ENCODE measurements at places on chromosomes 4 and X. TPM values are rescaled to one million over a fixed set of nuclear protein-coding genes. Genes with fewer than 3 reads are reported as not detected.

GRCh38 chr4:6104541-6105130 is 86.4 kb upstream of the C4orf50 start:
- no peak for DNase-seq

GRCh38 chr4:186885289-186885688 is 161.6 kb upstream of the FAT1 start:
- peak; percentile 42 for DNase-seq

IL2 gene
- not detected for polyA plus RNA-seq

INPP4B gene
- 7.9 TPM for polyA plus RNA-seq

GRCh38 chrX:13754765-13755164 is 20.2 kb downstream of the OFD1 start:
- DNase-seq, result no peak

GRCh38 chr4:18318682-18319388 is 297.3 kb upstream of the LCORL start:
- no peak for DNase-seq

DNA sequence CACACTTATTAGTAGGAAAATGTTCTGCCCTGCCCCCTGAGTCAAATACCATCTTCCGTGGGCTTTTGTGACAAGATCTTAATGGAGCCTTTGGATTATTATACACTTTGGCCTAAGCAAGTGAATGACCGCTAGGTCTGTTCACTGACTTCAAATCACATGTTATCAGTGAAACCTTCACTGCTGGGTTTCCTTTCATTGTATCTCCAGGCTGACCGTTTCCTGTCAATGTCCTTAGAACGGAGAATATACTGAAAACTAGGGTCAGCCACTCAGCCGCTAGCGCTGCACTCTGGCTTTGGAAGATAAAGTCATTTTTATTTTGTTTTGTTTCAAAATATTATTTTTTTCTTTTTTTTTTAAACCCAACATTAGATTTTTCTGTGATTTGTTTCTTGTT is 107.0 kb upstream of the TLL1 start:
- DNase-seq, result no peak

DNA sequence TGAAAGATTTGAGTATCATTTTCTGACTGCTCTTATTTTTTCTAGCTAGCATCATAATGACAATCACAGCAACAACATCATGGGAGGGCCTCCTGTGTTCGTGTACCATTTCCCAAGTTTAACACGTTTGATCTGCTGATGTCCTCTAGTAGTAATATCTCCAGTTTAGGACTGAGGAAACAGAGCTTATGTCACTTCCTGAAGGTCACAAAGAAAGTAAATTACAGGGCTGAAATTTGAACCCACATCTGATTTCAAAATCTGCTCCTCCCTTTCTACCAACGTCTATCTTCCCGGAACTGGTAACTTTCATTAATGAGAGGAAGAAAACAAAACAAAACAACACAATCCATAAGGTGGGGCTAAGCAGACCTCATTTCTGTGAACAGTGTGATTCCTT is 302.7 kb downstream of the PACRGL start:
- DNase-seq, result no peak

DNA sequence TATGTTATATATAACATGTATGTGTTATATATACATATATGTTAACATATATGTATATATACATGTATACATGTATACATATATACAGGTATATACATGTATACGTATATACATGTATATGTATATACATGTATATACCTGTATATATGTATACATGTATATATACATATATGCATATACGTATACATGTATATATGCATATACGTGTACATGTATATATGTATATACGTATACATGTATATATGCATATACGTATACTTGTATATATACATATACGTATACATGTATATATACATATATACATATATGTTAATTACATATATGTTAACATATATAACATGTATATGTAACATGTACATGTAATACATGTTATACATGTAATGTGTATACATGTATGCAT is 1077.3 kb upstream of the ADGRL3 start:
- DNase-seq, result no peak

TCEAL7 gene
- 32.7 TPM for polyA plus RNA-seq

DNA sequence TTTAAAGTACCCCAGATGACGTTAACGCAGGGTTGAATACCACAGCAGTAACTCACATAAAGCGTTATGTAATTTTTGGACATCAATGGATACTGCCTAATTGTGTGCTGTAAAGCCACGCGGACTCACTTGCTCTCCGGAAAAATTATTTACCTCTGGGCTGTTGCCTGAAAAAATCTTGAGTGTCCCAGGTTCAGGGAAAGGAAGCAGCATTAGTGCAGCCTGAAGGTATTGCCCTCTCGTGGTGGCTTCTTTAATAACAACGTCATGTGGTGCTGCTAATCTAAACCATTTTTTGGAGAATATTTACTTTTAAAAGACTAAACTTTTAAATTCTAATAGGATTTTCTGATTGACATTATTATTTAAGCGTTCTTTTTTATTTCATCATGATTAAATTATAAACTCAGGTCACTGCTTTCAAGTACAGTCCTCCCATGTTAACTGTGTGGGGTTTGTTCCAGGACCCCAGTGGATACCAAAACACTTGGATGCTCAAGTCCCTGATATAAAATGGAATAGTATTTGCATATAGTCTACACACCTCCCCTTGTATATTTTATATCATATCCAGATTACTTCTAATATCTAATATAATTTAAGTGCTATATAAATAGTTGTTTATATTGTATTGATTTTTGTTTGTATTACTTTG is 384.8 kb downstream of the FAM133A start:
- DNase-seq, result no peak

HAUS3 gene
- 21.9 TPM for polyA plus RNA-seq

DUX4 gene
- 0.27 TPM for polyA plus RNA-seq

DNA sequence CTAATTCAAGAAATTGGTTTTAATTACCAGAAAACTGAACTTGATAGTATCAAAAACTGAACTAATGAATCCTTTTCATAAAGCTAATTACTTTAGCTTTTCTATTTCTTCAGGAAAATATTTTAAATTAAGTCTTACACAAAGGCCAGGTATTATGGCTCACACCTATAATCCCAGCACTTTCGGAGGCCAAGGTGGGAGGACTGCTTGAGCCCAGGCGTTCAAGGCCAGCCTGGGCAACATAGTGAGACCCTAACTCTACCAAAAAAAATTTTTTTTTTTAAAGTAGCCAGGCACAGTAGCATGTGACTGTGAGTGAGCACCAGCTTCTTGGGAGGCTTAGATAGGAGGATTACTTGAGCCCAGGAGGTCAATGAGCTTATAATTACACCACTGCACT is 19.1 kb downstream of the CNOT6L start:
- DNase-seq, result no peak

DNA sequence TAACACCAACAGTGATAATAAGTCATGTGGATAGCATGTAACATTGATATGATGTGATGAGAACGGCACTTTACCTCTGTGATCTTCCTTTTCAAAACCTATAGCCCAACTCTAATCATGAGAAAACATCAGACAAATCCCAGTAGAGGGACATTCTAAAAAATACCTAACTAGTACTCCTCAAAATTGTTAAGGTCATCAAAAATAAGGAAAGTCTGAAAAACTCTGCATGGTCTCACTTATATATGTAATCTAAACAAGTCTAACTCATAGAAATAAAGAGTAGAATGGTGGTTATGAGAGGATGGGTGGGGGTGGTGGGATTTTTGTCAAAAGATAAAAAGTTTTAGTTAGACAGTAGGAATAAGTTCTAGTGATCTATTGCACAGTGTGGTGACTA is 243.9 kb upstream of the GRIA3 start:
- DNase-seq, result no peak

ACE2 gene
- 44.3 TPM for polyA plus RNA-seq

GRCh38 chr4:105715692-105716278 is 7.2 kb downstream of the GSTCD start:
- DNase-seq, result no peak

REPS2 gene
- polyA plus RNA-seq, result 11.2 TPM

RTL3 gene
- not detected for polyA plus RNA-seq

GRCh38 chrX:12494400-12495138 is 296.6 kb upstream of the PRPS2 start:
- no peak for DNase-seq

DNA sequence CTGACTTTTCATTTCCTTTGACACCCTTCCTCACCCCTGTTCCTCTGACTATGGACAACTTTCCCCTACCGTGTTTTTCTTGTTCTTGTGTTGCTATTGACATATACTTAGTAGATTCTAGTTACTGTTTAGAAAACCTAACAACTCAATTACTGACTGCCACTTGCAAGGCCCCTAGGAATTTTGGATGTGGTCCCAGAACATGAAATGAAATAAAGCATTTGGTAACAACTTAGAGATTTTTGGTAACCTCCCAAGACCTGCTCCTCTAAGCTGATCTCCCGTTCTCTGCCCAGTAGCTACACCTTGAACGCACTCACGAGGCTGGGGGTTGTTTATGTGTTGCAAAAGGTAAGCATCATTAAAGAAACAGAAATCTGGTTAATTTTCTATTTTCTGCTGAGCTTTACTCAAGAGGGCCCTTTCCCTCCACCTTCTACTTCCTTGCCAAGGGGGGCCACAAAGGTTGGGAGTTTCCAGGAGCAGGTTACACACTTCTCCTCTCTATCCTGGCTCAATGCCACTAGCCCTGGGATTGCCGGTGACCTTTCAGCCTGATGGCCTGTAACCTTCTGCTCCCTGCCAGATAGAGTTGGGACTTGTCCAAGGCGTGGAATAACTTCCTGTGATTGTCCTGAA is 20.5 kb downstream of the GAB3 start:
- DNase-seq, result no peak

Data from left renal pelvis (tissue), 4 donors.